ENCODE measurements at places on chromosomes 16 and 17. TPM values are rescaled to one million over a fixed set of nuclear protein-coding genes. Genes with fewer than 3 reads are reported as not detected.

DNA sequence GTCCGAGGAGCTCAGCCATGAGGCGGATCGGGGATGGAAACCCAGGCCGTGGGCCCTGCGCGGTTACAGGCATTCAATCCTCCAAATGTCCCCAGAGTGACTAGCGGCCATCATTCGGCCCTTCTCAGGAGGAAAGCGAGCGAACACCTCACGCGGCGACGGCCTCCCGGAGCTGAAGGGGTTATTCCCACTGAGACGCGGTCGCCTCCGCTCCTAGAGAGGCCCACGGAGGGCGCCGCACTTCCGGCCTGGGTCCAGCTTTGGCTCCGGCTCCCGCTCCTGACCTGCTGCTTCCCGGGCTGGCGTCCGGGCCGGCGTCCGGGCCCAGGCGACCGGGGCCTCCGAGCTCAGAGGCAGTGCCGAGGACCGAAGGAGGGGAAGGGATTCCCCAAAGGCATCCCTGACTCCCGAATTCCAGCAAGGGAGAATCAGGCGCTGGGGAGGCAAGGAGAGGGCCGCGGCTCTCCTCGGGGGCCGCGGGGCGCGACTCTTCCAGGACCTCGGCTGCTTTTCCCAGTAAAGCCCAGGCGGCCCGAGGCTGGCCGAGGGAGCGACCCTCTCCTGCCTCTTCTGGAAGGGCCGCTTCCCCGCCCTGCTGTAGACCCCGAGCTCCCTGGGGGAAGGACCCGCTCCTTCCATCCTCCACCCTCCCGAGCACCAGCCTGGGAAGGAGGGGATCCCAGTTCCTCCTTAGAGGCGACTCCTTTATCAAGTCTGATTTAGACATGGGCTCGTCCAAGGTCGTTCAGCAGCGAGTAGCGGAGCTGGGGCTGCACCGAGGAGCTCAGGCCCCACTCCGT, 18.6 kb upstream of the ZNF629 start:
- peak; percentile 74 for DNase-seq

GRCh38 chr16:46688101-46688653, 801 bp downstream of the VPS35 start:
- DNase-seq, result peak; percentile 35

GRCh38 chr16:89903908-89904515, 14.7 kb upstream of the MC1R start:
- DNase-seq, result no peak

- no peak for DNase-seq
Observed at GRCh38 chr17:75371981-75372380, 33.5 kb downstream of the GRB2 start.

GRCh38 chr17:49450181-49450580, 35.5 kb upstream of the PHB1 start:
- no peak for DNase-seq

The KCNH4 gene
- total RNA-seq, result under 0.01 TPM

DNA sequence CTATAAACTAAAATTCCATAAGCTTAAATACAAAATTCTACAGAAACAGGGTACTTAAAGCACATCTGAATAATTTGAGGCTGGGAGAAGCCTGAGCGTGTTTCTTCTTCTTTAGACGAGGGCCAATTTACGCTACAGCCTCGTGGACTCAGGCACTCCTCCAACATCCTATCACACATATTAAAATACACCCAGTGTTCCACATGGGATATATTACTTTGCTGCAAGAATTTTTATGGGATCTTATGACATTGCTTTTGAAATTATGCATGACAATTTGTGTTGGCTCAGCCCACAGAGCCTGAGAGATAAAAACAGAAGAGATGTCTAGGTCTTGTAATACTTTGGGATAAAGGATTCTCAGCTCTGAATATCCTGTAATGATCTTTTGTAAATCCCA, 3.5 kb upstream of the TANGO6 start:
- DNase-seq, result no peak

DNA sequence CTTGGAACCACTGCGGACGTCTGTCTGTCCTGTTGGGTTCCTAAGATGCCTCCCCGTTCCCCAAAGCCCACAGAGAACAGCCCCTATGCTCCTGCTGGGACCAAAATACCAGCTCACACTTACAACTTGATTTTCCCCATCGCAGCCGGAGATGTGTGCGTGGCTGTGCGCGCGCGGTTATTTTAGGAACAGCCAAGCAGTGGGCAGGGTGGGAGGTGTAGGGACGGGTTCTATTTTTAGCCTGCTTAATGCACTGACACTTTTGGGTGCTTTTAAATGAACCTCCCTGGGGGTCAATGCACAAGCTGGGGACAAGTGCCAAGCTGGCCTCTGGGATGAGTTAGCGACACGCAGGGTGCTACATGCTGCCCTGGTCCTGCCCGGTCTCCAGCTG, 74.1 kb downstream of the KLHDC4 start:
- DNase-seq, result no peak

- no peak for DNase-seq
Observed at GRCh38 chr16:13435415-13435814, 484.5 kb upstream of the ERCC4 start.

- no peak for DNase-seq
Observed at GRCh38 chr17:27351759-27352158, 57.8 kb downstream of the WSB1 start.

The FAM20A gene
- total RNA-seq, result not detected

- no peak for DNase-seq
Observed at GRCh38 chr16:59432896-59433295, 698.8 kb upstream of the GOT2 start.

- DNase-seq, result peak; percentile 78
Observed at GRCh38 chr17:67602974-67603373, 114.8 kb upstream of the NOL11 start.

The CMTM2 gene
- total RNA-seq, result not detected

The SNX11 gene
- 10.7 TPM for total RNA-seq

- no peak for DNase-seq
Observed at GRCh38 chr16:26295625-26296304, 604.0 kb downstream of the HS3ST4 start.

GRCh38 chr17:38663964-38664644, 10.7 kb downstream of the EPOP start:
- DNase-seq, result no peak

The FBXO39 gene
- total RNA-seq, result 6.9 TPM

The TEKT1 gene
- total RNA-seq, result not detected

- DNase-seq, result peak; percentile 93
Observed at GRCh38 chr17:78925662-78926555, 722 bp upstream of the TIMP2 start.

The GP1BA gene
- total RNA-seq, result not detected

The KRTAP9-2 gene
- total RNA-seq, result not detected

All from lung microvascular endothelial cell (primary cell).